Astrocyte of the spinal cord (primary cell): ENCODE measurements at places on chromosomes 11 and 22.
A peak's percentile ranks its signal among the peaks of the same experiment; 100 is the strongest.

- no peak for DNase-seq
These were observed 3.3 kb upstream of the TYMP start for GRCh38 chr22:50532824-50533796.

- DNase-seq, result peak; percentile 24
These were observed 17.2 kb downstream of the BRD1 start for GRCh38 chr22:49810363-49811019.

GRCh38 chr11:114079511-114080065, 20.1 kb downstream of the ZBTB16 start:
- peak; percentile 76 for DNase-seq

- DNase-seq, result no peak
These were observed 4.7 kb upstream of the SUSD2 start for GRCh38 chr22:24176630-24177029.

- DNase-seq, result peak; percentile 70
These were observed 194.5 kb downstream of the SNX19 start for GRCh38 chr11:130721736-130722135.

- no peak for DNase-seq
These were observed 39.1 kb downstream of the BRSK2 start for GRCh38 chr11:1428762-1429316.

GRCh38 chr11:108501396-108501795, 3.2 kb upstream of the POGLUT3 start:
- no peak for DNase-seq

GRCh38 chr11:59872076-59872475, 5.8 kb upstream of the TCN1 start:
- no peak for DNase-seq
